8988T (cell line): ENCODE measurements at places on chromosomes 1 and 21.

GRCh38 chr1:231663211-231663792 lies 36.7 kb downstream of the DISC1 start:
- no peak for DNase-seq

DNA sequence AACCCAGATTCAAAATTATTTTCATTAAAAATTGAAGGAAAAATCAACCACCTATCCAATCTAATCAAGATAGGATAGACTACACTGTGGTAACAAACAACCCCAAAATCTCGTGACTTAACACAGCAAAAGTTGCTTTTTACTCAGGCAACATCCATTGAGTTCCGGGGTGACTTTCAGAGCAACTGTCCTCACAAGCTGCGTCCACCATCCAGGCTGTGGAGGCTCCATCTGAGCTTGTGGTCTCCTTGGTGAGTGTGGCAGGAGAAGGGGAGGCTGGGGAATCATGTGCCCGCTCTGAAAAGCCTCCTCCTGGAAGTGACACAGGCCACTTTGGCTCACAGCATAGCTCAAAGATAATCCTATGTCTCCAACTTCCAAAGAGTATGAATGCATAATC lies 52.4 kb downstream of the CD2 start:
- no peak for DNase-seq

- DNase-seq = no peak
These were observed 66.3 kb upstream of the DIRAS3 start for GRCh38 chr1:68116643-68117235.

GRCh38 chr1:8570465-8570864 lies 247.0 kb downstream of the RERE start:
- no peak for DNase-seq

DNA sequence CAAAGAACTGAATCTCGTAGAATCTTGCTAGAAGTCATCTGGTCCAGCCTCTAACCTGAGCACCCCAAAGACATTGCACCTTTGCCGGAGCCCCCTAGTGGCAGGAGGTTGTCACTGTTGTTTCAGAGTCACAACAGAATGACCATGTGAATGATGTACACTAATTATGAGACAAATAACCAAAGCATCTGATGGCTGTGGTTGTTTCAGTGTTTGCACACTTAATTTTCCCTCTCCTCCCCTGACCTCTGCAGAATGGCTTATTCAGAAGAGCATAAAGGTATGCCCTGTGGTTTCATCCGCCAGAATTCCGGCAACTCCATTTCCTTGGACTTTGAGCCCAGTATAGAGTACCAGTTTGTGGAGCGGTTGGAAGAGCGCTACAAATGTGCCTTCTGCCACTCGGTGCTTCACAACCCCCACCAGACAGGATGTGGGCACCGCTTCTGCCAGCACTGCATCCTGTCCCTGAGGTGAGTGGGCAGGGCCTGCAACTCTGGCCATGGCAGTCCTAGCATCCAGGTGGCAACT lies 26.4 kb downstream of the TRAF5 start:
- DNase-seq = no peak

- no peak for DNase-seq
These were observed 35.1 kb downstream of the SLC44A3 start for GRCh38 chr1:94855307-94855700.

GRCh38 chr1:65393347-65393746 lies 27.1 kb upstream of the LEPR start:
- DNase-seq = no peak

- DNase-seq = no peak
These were observed 26.6 kb upstream of the RGS13 start for GRCh38 chr1:192609110-192610079.

GRCh38 chr1:156873659-156874058 lies 13.0 kb downstream of the NTRK1 start:
- DNase-seq = no peak

- DNase-seq = no peak
These were observed 119.7 kb downstream of the APP start for GRCh38 chr21:26050857-26051256.

GRCh38 chr1:42952303-42953001 lies 6.2 kb downstream of the SLC2A1 start:
- DNase-seq = no peak

- no peak for DNase-seq
These were observed 9.6 kb downstream of the PLEKHG5 start for GRCh38 chr1:6481820-6482219.

DNA sequence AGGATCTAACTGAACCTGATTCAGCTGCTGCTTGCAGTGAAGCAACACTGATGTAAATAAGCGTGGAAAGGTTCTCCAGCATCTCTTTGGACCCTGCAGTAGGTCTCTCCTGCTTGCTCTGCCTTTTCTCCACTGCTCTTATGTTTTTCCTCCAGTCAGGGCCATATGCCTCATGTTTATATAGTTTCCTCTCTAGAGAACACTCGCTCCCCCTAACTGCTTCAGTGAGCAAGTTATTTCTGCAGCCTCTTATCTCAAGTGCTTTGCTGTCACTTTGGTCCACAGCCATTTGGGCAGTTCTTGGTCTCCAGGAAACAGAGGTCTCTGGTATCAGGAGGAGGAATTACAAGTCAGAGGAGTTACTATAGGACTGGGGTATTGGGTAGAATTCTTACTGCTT lies 5.3 kb downstream of the PRUNE1 start:
- DNase-seq = no peak

GRCh38 chr1:228089519-228090380 lies 7.2 kb downstream of the ARF1 start:
- DNase-seq = peak; percentile 6

DNA sequence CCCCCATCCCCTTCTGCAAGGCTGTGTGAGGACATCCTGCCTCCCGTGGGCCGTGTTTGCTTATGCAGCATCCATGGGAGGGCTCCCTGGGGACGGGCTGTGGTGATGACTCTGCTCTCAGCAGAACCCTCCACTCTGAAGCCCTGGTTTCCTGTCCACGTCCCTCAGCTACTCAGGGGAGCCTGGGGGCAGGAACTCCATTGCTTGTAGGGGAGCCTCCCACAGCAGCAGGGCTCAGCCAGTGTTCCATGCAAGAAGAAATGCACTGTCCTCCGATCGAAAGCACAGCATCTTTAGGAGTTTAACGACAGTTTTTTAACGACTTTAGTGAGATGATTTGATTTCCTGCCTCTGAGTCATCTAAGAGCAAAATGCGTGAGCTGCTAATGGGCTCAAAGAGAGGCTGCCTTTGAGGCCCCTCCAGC lies 8.3 kb upstream of the KCNAB2 start:
- no peak for DNase-seq

- DNase-seq = no peak
These were observed 499.9 kb downstream of the NUF2 start for GRCh38 chr1:163821679-163822078.

DNA sequence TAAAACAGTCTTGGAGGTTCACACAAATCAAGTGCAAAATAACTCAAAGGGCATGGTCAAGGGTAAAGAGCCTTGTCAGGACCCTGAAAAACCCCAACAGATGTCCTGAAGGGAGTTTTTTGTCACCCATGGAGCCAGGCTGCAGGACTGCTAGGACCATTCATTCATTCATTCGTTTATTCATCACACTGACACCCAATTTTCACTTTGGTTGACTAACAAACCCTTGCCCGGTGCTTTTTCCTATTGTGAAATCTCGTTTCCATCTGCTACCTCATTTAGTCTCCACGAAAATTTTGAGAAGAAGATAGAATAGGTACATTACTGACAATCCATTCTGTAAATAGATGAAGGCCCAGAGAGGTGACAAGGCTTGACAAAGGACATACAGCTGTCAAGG lies 216.0 kb downstream of the HIVEP3 start:
- no peak for DNase-seq

GRCh38 chr1:54157401-54157800 lies 4.6 kb upstream of the CDCP2 start:
- DNase-seq = no peak

DNA sequence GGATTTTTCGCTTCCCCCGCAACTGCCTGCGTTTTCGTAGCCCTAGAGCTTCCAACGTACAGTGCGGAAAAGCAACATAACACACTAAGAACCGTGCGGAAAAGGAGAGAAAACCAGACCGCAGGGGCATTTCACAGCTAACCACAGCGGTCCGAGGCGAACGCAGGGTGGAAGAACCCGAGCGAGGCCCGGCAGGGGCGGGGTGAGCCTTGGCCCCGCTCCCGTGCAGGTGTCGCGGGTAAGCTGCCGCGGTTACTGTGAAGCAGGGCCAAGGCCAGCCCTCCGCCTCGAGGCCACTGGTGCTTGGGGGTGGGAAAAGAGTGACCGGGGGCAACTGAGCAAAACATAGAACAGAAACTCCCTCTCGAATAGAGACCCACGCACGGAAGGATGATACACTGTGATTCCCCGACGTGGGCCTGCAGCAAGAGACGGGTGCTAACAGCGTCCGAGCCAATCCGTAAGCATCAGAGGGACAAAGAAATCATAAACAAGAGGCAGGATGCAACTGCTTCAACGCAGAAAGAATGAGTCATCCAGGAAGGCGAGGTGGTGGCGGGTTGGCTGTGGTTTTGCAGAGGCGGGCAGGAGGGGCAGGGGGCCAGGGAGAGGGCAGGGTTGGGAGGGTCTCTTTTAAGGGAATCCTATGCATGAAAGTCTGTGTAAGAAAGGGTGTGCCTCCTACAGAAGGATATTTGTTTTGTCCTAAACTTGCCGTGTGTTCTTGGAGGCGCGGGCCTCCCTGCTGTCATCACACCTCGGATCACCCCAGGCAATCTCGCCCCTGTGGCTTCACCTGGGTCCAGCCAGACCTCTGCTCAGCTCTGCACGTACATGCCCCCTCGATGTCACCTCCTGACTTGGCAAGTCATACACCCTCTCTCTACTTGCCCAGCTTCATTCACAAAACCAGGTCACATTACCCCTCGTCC lies 7.3 kb downstream of the GNG4 start:
- no peak for DNase-seq

- no peak for DNase-seq
These were observed 120.9 kb downstream of the USP25 start for GRCh38 chr21:15850645-15851044.

GRCh38 chr1:166479052-166479631 lies 312.3 kb upstream of the FAM78B start:
- DNase-seq = no peak

DNA sequence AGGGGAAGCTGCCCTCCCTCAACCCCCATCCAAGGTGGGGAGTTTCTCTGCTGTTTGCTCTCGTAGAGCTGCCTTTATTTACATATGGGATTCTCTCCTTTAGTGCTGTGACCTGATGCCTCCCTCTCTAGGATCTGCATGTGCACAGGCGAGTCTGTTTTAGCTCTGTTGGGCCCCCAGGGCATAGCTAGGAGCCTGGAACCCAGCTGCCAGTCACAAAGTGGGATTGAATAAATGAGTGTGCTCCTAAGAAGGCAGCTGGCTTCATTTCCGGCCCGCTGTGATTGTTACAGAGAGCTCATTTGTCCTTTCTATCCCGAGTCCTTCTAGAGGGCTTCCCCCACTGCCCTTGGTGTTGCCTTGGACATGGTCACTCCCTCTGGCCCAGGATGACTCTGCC lies 176.6 kb downstream of the GRIK3 start:
- DNase-seq = no peak

DNA sequence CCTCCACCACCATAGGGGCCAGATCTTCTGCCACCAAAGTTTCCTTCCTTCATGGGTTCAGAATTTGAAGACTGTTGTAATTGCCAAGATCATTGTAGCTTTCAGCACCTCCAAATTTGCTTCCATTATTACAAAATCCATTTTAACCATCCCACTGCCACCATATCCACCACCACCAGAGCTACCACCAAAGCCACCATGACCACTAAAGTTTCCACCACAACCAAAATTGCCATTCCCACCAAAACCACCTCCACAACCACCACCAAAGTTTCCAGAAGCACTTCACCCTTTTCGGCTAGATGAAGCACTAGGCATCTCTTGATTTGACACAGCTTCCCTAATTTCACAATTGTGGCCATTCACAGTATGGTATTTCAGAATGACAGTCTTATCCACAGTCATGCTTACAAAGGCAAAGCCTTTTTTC lies 45.2 kb downstream of the SLC30A7 start:
- no peak for DNase-seq

DNA sequence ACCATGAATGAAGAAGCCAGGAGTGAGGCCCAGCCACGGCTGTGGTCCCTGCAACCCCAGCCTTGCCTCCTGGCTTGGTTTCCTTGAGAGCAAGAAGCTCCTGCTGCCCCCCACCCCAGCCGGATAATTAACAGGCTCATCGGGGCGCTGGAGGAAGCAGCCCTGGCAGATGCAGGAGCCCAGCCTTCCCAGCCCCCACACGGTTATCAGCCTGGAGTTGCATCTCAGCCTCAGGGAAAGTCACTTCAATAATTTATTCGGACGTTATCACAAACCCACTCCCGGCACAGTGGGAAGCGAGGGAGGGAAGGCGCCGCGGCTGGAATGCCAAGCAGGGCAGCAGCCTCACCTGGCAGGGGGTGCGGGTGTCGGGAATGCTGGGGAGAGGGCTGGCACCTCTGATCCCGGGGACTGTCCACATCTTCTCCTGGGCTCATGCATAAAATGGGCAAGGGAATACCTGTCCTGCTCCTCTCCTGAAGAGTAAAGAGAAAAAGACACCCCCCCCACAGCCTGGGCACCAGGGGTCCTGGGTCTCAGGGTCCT lies 43.3 kb upstream of the LRP8 start:
- no peak for DNase-seq

- peak; percentile 61 for DNase-seq
These were observed 58.5 kb upstream of the ACTL8 start for GRCh38 chr1:17696417-17697301.
